ENCODE measurements at places on chromosomes 2 and 18. TPM values are rescaled to one million over a fixed set of nuclear protein-coding genes. Genes with fewer than 3 reads are reported as not detected.

The HSBP1L1 gene
- total RNA-seq = 5.7 TPM

The LRATD1 gene
- total RNA-seq = 6.2 TPM

The CYP27C1 gene
- total RNA-seq = not detected

The ERICH2 gene
- not detected for total RNA-seq

The WDFY1 gene
- total RNA-seq = 112 TPM

The POTEC gene
- not detected for total RNA-seq

The SEMA4F gene
- 3.6 TPM for total RNA-seq

The PFN4 gene
- not detected for total RNA-seq

The POTEJ gene
- 0.65 TPM for total RNA-seq

The FAHD2B gene
- 5.3 TPM for total RNA-seq

The FZD7 gene
- 0.29 TPM for total RNA-seq

The DLX1 gene
- total RNA-seq = 0.29 TPM

The CTAGE1 gene
- not detected for total RNA-seq

The MATN3 gene
- 1.4 TPM for total RNA-seq

The EML6 gene
- total RNA-seq = 0.65 TPM

The CAPN14 gene
- not detected for total RNA-seq

The FAM210A gene
- total RNA-seq = 23.5 TPM

The AKAIN1 gene
- total RNA-seq = not detected

The CRYGD gene
- not detected for total RNA-seq

The FAM124B gene
- total RNA-seq = 177 TPM

The NPHP1 gene
- total RNA-seq = 4.6 TPM

The FBLN7 gene
- 4.6 TPM for total RNA-seq

The APCDD1 gene
- not detected for total RNA-seq
